Heart left ventricle (tissue), 16 donors: ENCODE measurements at places on chromosomes 1 and 21.
A peak's percentile ranks its signal among the peaks of the same experiment; 100 is the strongest.

- DNase-seq, result no peak
Observed at GRCh38 chr21:42341776-42342542, 8.8 kb downstream of the TFF2 start.

GRCh38 chr1:180912801-180913565 lies at the start of gene KIAA1614:
TSS of gene KIAA1614 (plus strand) at chr1:180912897. CDS start at chr1:180913244, 347 bp downstream.
- DNase-seq, result peak; percentile 67

DNA sequence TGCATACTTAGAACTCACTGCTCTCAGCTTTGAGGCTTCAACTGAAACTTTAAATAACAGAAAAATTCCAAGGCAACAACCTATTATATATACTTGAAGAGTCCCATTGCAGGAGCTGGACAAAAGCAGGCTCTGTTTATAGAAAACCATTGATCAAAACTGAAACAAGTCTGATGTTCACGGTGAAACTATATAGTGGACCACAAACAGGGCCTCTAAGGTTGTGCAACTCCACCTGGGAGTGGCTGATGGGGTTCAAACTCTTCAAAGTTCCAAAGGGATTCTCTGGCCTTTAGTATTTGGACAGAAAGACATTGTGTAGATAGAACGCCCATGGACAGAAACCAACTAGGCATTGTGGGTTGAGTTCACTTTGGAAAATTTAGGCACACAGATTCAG lies 140.3 kb downstream of the ZC3H11B start:
- DNase-seq, result no peak

DNA sequence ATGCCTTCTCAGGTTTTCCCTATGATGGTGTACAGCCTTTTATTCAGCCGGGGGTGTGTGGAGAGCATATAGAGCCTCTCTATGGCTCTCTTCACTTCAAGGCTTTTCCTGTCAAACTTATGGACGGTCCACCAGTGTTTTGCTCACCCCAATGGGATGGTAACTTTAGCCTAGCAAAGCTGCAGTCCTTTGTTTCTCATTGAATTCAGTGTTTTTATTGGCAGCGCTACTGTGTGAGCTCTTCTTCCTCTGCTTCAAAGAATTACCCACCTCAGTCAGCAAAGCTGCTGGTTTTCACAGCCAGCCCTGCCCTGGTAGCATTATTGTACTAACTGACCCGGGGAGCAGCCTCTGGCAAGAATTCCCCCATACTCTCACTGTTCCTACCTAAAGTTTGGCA lies 145.3 kb upstream of the RRP15 start:
- DNase-seq, result no peak

DNA sequence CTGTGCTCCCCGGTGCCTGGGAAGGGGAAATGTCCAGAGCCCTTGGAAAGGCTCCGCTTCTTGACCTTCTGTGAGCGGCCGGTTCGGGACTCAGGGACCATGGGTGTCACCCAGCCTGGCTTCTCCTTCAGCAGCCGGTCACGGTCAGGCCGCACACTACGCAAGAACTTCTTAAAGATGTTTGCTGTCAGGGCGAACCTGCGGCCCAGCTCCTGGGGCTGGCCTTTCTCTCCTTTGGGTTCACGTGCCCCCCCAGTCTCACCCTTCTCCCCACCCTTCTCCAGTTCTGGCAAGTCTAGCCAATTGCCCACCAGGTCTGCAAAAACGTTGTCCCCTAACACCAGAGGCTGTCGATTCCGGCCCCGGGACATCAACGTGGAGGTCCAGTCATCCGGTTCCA lies 12.1 kb downstream of the INKA2 start:
- DNase-seq, result no peak

DNA sequence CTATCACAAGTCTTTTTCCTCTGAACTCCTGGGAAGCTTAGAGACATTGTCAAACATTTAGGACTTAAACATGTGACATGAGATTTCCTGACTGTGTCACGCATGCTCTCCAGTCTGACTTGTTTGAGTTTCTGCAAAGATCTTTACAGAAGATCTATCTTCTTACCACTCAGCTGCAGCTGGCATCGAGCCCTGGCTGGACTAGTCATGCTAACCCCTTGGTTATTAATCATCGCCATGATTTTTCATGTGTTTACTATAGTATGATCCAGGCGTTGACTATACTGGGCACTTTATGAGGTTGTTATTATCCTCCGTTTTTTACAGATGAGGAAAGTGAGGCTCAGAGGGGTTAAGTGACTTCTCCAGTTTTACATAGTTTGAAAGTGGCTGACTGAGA lies 18.1 kb upstream of the IRF2BP2 start:
- DNase-seq, result no peak

DNA sequence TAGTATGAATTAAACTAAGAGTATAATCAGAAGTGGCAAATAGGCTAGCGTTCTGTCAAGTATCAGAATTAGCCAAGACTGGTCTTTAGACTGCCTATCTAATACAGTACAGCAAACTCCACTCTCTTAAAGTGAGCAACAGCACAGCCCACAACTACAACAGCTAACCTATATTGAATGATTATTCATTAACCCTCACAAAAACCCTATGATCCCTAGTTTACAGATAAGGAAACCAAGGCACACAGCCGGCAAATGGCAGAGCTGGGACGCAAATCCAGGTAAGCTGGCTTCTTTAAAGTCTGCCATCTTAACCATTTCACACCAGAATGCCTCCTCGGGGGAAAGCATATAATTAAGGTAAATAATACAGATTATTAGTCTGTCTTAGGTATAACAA lies 52.0 kb downstream of the TP53BP2 start:
- no peak for DNase-seq

- no peak for DNase-seq
Observed at GRCh38 chr1:165910764-165911421, 83.5 kb downstream of the UCK2 start.

- no peak for DNase-seq
Observed at GRCh38 chr1:117013309-117013858, 11.8 kb downstream of the CD101 start.

- no peak for DNase-seq
Observed at GRCh38 chr1:42922687-42923366, 35.8 kb downstream of the SLC2A1 start.

GRCh38 chr1:245810789-245811337 lies 656.1 kb downstream of the KIF26B start:
- DNase-seq, result no peak

DNA sequence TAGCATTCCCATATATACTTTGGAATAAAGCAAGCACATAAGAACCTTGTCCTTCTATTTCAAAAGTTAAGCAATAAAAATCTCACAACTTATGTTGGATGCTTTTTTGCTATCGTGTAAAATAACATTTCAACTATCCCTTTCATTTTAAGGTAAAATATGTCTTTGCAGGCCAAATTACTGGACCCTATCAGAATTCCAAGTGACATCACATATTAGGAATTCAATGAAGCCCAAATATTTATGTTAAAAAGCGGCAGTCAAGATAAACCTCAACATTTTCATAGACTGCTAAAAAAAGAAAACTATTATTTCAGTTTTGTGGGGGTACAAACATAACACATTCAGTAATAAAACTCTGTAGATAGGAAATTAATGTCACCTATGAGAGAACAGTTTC lies 252.0 kb downstream of the KCTD3 start:
- no peak for DNase-seq

- DNase-seq, result no peak
Observed at GRCh38 chr1:109241344-109241743, 8.0 kb upstream of the CELSR2 start.

DNA sequence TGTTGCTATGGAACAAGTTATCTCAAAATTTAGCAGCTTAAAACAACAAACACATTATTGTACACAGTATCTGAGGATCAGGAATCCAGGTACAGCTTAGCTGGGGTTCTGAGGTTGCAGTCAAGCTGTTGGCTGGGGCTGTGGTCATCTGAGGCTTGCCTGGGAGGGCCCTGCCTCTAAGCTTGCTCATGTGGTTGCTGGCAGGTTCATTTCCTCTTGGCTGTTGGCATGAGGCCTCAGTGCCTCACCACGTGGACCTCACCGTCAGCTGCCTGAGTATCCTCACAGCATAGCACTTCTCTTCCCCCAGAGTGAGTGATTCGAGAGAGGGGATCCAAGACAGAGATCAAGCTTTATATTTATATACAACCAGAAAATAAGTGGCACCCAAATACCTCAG lies 18.6 kb downstream of the NTPCR start:
- no peak for DNase-seq

DNA sequence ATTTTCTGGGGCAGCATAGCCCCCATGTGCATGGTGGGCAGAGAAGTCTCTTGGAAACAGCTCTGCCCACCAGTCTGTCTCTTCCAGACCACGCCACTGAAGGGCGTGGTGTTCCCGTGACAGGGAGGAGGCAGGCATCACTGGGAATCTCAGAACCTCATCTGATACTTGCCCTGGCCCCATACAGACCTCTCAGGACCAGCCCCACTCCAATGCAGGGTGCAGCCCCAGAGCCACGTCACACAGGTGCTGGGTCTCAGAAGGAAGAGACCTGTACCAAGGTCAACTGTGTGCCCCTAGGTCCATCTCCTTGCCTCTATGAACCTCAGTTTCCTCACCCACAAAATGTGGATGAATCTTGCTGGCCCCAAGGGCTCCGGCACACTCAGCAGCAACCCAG lies 7.3 kb downstream of the RAP1GAP start:
- no peak for DNase-seq

DNA sequence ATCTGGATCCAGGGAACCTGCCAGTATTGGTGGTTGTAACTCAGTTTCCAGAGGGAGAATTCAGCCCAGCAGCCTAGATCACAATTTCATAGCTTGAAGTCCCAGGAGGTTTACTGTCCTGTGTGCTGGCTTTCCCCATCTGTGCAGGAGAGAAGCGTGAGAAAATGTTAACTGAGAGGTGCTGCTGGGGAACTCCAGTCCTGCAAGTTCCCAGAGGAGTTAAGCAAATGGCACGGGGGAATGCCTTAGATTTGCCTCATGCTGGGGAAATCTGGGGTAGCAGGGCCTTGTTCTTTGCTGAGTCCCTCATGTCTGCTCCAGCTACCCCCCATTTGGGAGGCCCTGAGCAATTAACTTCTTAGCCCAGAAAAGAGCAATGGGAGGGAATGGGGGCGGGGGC lies 25.1 kb upstream of the SLAMF6 start:
- DNase-seq, result no peak

DNA sequence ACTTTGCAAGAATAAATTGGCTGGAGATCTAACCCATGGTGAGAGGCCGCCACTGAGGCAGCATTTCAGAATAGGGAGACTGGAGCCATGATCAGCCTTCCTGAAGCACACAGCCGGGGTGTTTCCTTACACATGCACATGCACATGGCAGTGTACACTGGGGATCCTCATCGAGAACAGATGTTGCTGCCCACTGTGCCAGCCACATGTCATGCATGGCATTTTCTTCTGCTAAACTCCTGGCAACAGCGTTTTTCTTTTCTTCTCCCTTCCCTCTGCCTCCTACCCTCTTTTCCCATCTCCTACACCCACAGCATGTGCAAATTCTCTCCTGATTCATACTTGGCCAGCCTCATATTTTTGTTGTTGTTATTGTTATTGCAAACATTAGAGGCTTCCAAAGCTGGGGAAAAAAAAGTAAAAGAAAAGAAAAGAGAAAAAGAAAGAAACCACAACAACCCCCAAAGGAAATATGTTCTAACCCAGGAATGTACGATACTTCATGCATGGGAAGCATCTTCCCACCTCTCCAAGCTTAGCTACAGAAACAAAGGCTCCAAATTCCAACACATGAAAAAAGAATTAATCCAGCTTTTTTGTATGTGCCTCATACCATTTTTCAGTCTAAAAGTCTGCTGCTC lies 344.0 kb downstream of the ASTN1 start:
- DNase-seq, result no peak

DNA sequence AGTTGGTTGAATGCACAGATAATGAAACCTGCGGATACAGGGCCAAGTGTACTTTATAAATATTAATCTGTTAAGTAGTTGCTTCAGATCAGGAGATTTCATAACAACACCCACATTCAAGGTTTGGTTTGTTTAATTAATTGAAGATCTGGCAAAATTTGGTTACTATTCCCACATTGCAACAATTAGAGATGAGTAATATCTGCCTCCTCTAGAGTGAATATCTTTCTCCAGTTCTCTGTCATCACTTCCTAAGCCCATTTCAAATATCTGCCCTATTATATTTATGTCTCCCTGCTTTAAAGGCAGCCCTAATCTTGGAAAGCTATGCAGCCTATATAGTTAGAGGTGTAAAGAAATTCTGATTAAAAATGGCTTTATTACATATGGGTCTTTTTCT lies 61.4 kb downstream of the PPP2R5A start:
- DNase-seq, result no peak

DNA sequence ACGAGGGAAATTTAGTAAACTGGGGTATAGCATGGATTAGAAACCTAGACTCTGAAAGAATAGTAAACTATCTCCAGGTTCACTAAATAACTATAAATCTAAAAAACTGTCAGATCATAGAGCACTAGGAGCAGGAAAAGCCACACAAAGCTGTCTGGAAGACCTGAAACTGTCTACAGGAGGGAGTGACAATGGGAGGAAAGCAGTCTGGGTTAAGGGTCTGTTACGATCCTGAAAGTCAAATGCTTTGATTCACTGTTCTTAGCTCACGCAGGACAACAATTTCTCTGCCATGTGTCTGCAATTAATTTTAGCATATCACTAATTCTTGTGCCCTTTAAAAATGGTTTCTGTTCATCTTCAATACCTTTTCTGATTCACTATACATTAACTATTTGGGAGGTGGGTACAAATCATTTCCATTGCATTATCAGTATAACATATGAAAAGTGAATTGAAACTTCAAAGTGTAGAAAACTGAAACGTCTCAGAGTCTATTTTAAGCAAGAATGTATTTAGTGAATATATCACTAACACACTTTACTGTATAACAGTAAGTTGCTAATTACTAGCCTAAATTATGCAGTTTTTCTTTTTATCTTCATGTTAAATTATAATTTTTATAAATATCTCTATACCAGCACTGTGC lies 18.4 kb downstream of the CEP170 start:
- no peak for DNase-seq

DNA sequence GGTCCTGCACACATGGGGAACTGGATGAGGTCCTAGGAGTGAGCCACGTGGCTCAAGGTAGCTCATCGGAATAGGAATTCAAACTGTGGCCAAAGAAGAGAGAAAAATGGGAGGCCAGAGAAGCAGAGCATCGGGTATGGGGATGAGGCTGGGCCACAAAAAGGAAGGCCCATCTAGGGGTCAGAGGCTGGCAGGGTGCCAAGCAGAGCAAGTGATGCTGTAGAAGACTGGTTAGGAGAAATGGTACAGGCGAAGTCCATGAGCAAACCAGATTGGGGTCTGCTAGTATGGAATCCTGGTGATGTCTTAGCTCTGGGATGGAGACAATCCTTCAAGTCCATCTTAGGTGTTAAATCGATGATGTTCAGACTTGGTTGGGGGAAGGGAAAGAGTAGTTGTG lies 68.0 kb downstream of the TEX35 start:
- no peak for DNase-seq
